ENCODE measurements at places on chromosomes 7 and 10. TPM values are rescaled to one million over a fixed set of nuclear protein-coding genes. Genes with fewer than 3 reads are reported as not detected.

GRCh38 chr10:50415292-50415691 is 164.0 kb upstream of the ASAH2 start:
- H3K4me3 ChIP-seq = no peak overlapping the region
- no peak for DNase-seq
- H3K27ac ChIP-seq = no peak overlapping the region

DNA sequence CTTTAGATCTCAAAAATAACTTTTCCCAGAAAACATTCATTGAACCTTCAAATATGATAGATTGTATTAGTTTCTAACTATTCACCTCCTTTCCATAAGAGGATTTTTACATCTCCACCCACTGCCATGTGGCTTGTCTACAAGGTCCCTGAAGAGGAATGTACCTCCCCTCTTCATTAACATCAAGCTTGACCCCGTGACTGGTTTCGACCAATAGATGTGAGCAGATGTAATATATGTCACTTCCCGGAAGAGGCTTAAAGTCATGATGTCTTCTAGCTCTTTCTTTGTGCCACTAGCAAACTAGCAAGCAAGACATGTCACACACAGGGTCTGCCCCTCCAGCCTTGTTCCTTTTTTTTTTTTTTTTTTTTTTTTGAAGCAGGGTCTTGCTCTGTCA is 6.9 kb downstream of the BAZ1B start:
- no peaks in the 10 kb centered on the region for H3K27me3 ChIP-seq
- DNase-seq = no peak
- H3K36me3 ChIP-seq = peaks cover 2% of the 10 kb centered on the region
- no peaks in the 10 kb centered on the region for H3K4me1 ChIP-seq
- H3K27ac ChIP-seq = no peak overlapping the region

GRCh38 chr10:114957122-114957521 is 19.1 kb downstream of the TRUB1 start:
- H3K27ac ChIP-seq = no peak overlapping the region
- H3K36me3 ChIP-seq = no peaks in the 10 kb centered on the region
- H3K4me3 ChIP-seq = no peak overlapping the region
- no peak for DNase-seq
- H3K27me3 ChIP-seq = no peaks in the 10 kb centered on the region

DNA sequence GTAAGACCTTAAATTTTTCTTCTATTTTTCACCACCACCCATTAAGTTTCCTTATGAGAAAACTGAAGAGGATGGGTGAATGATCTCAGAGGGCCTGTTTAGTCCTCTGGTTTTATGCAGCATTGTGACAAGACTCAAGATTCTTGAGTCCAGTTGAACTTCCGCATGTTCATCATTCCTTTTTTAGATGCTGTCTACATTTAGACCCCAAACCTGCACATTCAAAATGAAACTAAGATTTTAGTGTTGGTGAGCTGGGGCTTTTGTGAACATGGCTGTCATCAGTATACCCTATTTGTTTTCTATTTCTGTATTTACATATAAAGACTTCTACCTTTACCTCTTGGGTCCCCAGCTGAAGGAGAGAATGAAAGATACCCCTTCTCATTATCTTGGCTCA is 31.1 kb downstream of the NET1 start:
- H3K27me3 ChIP-seq = no peaks in the 10 kb centered on the region
- no peak for DNase-seq
- H3K4me3 ChIP-seq = no peak overlapping the region
- no peak overlapping the region for H3K27ac ChIP-seq
- H3K4me1 ChIP-seq = no peaks in the 10 kb centered on the region

- no peak overlapping the region for H3K4me3 ChIP-seq
- no peak overlapping the region for H3K27ac ChIP-seq
- no peaks in the 10 kb centered on the region for H3K36me3 ChIP-seq
Measured at GRCh38 chr7:36978461-36978860, 254.2 kb upstream of the AOAH start.

Gene IFIT1
- polyA plus RNA-seq = 71.4 TPM

GRCh38 chr7:123355576-123356190 is 155.9 kb upstream of the SLC13A1 start:
- no peaks in the 10 kb centered on the region for H3K27me3 ChIP-seq
- no peaks in the 10 kb centered on the region for H3K4me1 ChIP-seq
- DNase-seq = peak; percentile 11
- no peak overlapping the region for H3K4me3 ChIP-seq
- no peak overlapping the region for H3K27ac ChIP-seq
- H3K36me3 ChIP-seq = no peaks in the 10 kb centered on the region

DNA sequence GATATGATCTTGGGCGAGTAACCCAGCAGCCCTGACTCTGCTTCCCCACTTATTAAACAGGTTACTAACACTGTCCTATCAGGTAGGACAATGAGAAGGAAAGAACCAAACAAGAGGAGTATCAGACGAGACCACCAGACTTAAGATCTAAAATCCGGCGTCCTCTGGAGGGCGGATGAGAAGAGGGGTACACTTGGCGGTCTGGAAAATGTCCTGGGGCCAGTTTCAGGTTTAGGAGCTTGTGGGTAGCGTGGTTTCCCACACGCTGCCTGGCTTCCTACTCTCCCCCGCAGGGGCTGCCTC is 635 bp downstream of the ZNF32 start:
- H3K27ac ChIP-seq = peak overlapping the region; percentile 50
- DNase-seq = peak; percentile 36
- H3K27me3 ChIP-seq = no peaks in the 10 kb centered on the region
- peaks cover 10% of the 10 kb centered on the region for H3K36me3 ChIP-seq
- no peaks in the 10 kb centered on the region for H3K4me1 ChIP-seq

DNA sequence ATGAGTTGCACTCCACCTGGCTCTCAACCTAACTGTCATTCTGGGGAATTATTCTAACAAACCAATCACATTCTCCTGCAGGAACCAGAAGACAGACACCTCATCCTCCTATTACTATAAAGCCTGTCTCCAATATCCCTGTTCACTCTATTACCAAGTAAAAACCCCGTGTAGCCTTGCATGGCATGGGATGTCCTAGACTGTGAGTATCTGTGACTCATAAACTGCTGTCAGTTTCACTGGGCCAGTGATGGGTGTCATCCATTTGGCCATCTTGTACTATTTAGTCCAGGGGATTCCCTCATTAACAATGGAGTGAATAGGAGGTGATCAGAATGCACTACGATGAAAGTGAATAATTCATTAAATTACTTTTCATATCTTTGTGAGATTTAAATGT is 608.7 kb downstream of the DNAJB9 start:
- DNase-seq = no peak
- H3K4me1 ChIP-seq = no peaks in the 10 kb centered on the region
- no peak overlapping the region for H3K4me3 ChIP-seq
- no peaks in the 10 kb centered on the region for H3K36me3 ChIP-seq
- no peak overlapping the region for H3K27ac ChIP-seq

DNA sequence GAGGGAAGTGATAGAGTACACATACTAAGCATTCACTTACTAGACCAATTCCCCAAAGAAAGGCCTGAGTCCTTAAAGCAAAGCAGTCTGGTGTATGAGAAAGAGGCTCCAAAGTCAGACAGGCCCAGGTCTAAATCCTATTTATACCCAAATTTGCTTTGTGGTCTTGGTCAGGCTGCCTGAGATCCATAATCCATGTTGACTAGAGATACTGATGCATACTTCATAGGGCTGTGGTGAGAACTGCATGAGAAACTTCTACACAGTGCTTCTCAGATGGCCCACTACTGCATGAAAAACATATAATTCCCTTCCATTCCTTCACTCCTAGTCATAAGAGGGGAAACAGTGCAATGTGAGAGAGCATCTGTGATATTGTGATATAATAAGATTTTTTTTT is 81.6 kb upstream of the SP4 start:
- H3K36me3 ChIP-seq = no peaks in the 10 kb centered on the region
- no peaks in the 10 kb centered on the region for H3K27me3 ChIP-seq
- no peak overlapping the region for H3K4me3 ChIP-seq
- H3K4me1 ChIP-seq = no peaks in the 10 kb centered on the region
- H3K27ac ChIP-seq = no peak overlapping the region

Gene MDFIC
- 46.3 TPM for polyA plus RNA-seq

Gene VWDE
- 0.07 TPM for polyA plus RNA-seq

Gene CCDC172
- not detected for polyA plus RNA-seq

GRCh38 chr7:29561271-29561670 is 2.4 kb upstream of the PRR15 start:
- H3K36me3 ChIP-seq = no peaks in the 10 kb centered on the region
- H3K4me3 ChIP-seq = no peak overlapping the region
- H3K27me3 ChIP-seq = peaks cover 31% of the 10 kb centered on the region
- DNase-seq = no peak
- H3K4me1 ChIP-seq = no peaks in the 10 kb centered on the region

DNA sequence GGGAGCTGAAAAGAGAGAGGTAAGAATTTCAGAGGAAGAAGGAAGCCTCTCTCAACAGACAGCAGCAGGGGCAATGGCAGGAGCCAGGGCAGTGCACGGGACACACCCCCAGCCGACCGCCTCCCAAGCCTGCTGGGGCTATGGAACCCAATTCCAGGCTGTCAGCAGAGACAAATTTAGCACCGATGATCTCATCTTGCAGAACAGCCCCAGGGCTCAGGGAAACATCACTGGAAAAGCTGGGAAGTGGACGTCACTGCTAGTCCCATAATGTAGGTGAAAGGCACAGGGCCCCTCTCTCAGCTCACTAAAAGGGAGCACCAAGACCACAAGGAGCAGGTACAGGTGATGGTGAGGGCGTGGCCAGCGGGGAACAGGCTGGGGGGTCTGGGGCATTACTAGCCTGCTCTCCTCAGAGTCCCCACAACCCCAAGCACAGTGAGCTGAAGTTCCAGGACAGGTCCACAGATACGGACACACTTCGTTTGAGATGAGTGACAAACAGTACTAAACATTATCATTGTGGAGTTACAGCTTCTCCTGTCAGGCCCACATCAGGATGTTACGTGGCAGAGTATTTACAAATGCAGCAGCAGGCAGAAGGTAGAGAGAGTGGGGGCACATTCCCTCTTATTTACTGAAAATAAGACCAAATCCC is 103.7 kb downstream of the PLXNA4 start:
- peak; percentile 72 for DNase-seq
- H3K27ac ChIP-seq = no peak overlapping the region
- no peaks in the 10 kb centered on the region for H3K27me3 ChIP-seq
- no peak overlapping the region for H3K4me3 ChIP-seq
- H3K36me3 ChIP-seq = no peaks in the 10 kb centered on the region
- no peaks in the 10 kb centered on the region for H3K4me1 ChIP-seq
